ELR (cell line): ENCODE measurements at places on chromosomes 12 and 14.

DNA sequence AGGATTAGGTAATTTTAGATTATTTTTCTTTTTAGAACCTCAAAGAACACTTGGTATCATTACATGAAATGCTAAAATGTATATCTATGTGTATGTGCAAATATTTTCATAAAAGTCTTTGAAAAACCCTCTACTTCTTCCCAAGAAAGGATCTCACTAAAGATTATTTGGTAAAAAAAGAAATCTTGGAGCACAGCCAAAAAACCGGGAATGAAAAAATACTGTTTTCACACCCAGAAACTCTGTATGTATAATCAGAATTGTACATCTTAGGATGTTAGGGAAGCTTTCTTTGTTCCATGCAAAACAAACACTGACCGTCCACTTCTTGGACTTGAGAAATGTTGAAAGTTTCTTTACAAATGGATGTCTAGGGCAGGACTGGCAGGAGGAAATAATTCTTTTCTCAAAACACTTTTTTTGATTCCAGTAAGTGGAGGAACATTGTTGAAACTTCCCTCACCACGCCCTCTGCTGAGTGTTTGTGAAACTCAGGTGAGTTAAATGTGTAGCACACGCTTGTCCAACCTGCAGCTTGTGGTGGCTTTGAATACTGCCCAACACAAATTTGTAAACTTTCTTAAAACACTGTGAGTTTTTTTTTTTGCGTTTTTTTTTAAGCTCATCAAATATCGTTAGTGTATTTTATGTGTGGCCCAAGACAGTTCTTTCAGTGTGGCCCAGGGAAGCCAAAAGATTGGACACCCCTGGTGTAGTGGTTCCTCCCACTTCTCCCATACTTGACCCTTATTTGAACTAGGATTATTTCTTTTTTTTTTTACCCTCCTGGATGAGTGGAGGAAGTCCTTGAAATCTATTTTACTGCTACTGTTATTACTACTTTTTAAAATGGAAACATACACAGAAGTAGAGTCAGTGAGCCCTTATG lies 26.6 kb downstream of the FBXO34 start:
- DNase-seq, result no peak

DNA sequence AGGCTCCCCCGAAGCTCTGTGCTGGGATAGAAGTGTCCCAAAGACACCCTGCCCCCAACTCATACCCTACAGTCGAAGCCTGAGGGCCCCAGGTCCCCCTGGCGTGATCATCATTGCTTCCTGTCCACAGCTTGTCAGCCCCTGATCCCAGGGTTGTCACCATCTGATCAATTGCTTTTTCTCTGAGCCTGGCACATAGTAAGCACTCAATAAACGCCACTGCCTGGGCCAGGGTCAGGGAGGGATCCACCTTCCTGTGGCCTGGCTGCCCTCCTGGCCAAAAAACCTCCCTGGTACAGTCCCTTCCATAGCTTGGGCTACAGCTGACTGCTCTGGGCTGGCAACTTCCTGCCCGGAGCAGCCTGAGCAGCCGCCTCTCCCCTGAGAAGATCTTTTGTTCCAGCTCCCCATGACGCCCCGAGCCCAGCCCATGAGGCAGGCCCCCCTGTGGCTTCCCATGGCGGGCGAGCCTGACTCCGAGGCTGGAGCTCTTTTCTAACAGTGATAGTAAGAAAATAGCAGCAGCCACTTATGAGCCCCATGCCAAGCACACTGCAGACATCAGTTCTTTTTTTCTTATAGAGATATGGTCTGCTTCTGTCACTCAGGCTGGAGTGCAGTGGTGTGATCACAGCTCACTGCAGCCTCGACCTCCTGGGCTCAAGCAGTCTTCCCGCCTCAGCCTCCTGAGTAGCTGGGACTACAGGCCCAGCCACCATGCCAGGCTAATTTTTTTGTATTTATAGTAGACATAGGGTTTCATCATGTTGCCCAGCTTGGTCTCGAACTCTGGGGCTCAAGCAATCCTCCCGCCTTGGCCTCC lies 6.5 kb downstream of the SH2B3 start:
- peak; percentile 45 for DNase-seq

GRCh38 chr14:93133464-93133863 lies 17.7 kb upstream of the ITPK1 start:
- DNase-seq, result peak; percentile 43

DNA sequence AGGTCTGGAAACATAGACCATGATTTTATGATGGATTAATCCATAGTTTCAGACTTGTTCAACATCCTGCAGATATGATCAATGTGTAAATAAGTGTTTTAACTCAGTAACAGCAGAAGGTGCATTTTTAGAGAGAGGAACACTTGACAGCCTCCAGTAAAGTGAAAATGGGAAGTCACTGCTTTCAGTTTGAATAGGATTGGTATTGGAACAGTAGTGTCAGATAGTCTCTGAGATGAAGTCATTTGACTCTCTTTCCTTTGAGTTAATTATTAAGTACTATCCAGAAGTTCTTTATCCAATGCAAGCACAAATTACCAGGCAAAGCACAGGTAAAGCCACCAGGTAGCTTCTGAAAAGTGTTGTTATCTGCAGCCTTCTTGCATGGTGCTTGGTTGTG lies 14.5 kb upstream of the NAV3 start:
- no peak for DNase-seq

GRCh38 chr14:91383439-91383838 lies 34.2 kb downstream of the CCDC88C start:
- no peak for DNase-seq

DNA sequence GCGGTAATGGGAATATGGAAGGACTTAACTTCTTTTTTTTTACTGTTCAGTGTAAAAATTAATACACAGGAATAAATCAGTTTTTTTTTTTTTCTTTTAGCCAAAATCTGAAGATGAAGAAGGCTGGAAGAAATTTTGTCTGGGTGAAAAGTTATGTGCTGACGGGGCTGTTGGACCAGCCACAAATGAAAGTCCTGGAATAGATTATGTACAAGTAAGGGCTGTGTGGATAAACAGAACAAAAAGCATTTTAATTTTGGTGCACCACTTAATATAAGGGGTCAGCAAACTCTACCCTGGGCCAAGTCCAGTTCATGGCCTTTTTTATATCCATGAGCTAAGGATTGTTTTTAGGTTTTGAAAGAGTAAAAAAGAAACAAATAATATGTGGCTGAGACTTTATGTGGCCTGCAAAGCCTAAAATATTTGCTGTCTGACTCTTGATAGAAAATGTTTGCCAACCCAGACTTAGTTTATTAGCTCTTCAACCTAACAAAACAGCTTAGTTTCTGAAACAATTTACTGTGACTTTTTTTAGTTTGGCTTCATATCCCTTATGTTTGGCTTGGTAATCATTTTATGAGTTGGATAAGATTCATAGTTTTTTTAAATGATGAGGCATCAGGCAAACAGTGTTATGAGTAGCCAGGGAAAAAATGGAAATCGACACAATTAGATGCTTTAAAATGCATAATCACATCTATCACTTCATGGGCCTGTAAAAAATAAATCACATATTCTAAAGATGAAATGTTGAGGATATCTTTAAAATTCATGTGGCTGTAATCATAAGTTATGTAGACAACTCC lies 8.4 kb downstream of the GEMIN2 start:
- no peak for DNase-seq

DNA sequence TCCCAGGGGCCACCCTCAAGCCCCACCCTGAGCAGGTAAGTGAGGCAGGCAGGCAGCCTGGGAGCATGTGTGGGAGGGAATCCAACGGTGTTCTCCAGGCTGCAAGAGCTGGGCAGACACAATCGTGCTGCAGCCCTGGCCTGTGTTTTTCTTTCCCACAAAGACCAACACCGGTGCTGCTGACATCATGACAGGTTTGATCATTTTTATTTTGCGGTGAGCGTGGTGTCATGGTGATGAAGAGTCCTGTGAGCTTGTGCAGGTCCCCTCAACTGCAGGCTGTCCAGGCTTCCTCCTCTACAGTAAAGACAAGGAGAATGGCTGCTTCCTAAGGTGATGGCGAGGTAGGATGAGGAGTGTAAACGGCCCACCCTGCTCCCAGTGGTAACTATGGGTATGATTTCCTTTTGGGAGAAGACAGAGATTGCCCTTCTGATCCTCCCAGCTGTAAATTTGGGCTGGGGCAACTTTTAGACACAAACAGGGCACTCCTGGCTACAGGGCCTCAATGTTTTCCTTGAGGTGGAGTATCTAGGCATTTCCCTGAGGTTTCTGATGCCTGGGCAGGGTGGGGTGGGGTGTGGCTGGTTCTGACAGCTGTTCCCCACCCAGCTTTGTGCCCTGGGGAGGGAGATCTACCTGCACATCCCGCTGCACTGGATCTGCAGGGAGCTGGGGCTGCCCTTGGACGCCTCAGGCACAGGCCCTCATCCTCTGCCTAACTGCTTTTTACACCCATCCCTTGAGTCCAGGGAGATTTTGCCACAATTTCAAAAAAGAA lies 109.1 kb downstream of the VCPKMT start:
- no peak for DNase-seq

- DNase-seq, result peak; percentile 88
Measured at GRCh38 chr12:67981287-67982162, 7.7 kb upstream of the IFNG-AS1 start.

GRCh38 chr12:66925083-66925482 lies 246.2 kb upstream of the GRIP1 start:
- DNase-seq, result no peak

GRCh38 chr14:32567543-32568384 lies 238.7 kb downstream of the AKAP6 start:
- DNase-seq, result peak; percentile 23

DNA sequence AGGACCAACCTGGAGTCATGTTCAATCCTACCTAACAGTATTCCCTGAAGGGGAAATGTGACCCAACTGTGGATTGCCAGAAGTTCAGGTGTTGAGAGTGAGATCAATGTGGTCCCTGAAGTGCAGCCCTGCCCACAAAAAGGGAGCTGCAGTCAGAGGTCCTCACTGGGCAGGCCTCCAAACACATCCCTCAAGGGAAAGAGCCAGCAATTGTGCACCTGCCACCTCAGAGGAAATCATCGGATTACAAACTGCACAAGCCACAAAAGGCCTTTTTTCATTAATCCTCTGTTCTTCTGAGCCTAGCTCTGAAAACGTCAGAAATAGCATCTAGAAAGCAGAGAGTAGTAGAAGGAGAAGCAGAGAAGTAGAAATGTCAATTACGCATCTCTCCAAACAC lies 10.8 kb upstream of the MDM1 start:
- no peak for DNase-seq

- no peak for DNase-seq
Measured at GRCh38 chr12:49161092-49161795, 27.6 kb downstream of the TUBA1A start.

- no peak for DNase-seq
Measured at GRCh38 chr14:60002819-60003492, 83.0 kb downstream of the LRRC9 start.

DNA sequence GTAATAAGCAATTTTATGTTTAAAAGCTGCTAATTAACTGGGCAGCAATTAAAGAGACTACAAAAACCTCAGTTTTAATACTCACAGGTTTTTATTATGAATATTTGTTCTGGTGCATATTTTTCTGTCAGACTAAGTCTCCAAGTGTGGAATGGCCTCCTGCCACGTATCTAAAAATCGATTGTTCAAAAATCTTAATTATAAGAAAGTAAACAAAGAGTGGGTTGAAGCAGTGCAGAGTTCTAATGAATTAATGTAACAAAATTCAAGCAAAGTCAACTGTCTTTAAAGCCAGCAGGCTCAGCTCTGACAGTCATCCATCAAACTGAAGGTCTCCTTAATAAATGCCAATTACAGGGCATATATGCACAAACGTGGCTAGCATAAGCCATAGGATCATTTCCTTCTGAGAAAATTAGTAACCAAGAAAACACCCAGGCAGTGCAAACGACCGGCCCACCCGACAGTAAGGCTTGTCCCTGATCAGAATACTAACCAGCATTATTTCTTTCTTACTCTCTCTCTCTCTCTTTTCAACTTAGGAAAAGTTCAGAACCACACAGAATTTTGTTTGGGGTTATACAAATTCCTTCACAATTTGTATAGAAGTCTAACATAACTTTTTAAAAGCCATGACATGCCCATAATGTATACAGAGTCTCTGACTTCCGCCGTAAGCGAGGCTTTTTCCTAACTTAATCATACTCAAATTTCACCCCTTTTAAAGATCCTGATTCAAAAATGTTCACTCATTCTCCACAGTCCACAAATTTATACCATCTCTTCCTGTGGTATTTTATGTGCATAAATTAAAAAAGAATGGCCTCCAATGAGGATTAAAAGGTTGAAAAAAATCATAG lies 83.8 kb downstream of the SLC25A21 start:
- DNase-seq, result no peak

- DNase-seq, result no peak
Measured at GRCh38 chr12:93108985-93109384, 179.9 kb upstream of the EEA1 start.

DNA sequence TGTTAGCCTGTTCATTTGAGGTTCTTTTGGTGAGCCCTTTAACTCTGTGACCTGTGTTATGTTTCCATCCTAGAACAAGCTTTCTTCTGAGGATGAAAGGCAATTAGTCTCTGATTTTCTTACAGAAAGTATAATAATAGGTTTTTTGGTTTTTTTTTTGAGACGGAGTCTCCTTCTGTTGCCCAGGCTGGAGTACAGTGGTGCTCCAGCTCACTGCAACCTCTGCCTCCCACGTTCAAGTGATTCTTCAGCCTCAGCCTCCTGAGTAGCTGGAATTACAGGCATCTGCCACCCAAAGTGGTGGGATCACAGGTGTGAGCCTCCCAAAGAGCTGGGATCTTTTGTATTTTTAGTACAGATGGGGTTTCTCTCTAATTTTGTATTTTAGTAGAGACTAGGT lies 52.7 kb upstream of the SYNE2 start:
- no peak for DNase-seq

GRCh38 chr12:31736472-31736871 lies 7.7 kb upstream of the AMN1 start:
- peak; percentile 95 for DNase-seq

- no peak for DNase-seq
Measured at GRCh38 chr12:26148291-26148690, 23.5 kb upstream of the BHLHE41 start.

GRCh38 chr12:4813741-4814140 lies 93.5 kb downstream of the GALNT8 start:
- DNase-seq, result no peak

DNA sequence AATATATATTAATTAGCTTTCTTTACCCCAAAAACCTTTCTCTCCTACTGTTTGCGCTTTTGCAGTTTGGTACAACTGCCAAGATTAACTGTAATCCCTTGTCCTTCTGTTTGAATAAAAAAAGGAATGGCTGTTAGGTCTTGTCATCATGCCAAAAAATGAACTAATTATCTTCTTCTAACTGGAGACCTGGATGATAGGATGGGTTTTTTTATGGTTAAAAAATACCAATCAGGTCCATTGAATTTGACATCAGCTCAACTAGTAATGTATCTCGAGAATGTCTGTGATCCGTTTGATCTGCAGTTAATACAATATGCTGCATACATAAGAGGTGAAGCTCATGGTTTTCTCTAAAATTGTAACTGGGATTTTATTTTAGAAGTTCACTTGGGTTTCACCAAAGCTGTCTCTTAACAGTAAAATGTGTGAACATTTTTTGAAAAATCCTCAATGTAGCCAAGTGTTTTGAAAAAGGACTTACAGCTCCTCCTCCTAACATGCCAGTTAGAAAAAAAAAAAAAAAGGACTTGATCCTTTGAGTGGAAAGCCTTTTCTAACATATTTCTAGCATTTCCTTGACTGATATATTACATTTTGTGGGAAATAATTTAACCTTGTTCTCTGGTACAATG lies 96.8 kb downstream of the SRGAP1 start:
- DNase-seq, result no peak
